ENCODE measurements at places on chromosomes 16 and 17.

DNA sequence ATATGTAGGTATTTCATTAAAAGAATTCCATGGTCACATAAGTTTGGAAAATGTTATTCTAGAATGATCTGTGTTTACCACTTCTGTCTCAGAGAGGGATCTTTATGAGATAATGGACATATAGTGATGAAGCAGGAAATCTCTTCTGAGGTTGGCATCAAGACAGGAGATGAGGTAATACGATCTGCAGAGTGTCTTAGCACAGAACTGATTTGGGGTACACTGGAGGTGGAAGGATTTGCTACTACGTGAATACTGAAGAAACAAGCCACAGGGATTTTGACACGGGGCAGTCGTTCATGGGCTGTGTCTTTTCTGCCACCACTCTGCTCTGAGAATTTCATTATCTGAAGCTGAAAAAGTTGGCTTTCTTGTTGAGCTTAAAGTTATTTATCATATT lies 5.5 kb downstream of the CBFB start:
- DNase-seq, result no peak

GRCh38 chr16:81463296-81463890 lies 18.8 kb downstream of the CMIP start:
- no peak for DNase-seq

- DNase-seq, result no peak
Observed at GRCh38 chr17:67438667-67439066, 61.6 kb downstream of the PITPNC1 start.

DNA sequence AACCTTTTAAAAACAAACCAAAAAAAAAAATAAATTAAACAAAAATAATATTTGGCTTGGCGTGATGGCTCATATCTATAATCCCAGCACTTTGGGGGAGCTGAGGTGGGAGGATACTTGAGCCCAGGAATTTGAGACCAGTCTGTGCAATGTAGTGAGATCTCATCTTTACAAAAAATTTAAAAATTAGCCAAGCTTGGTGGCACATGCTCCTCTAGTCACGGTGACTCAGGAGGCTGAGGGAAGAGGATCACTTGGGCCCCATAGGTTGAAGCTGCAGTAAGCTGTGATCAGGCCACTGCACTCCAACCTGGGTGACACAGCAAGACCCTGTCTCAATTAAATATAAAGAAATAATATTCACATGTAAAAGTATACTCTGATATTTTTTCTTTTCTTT lies 12.2 kb downstream of the GNGT2 start:
- no peak for DNase-seq

DNA sequence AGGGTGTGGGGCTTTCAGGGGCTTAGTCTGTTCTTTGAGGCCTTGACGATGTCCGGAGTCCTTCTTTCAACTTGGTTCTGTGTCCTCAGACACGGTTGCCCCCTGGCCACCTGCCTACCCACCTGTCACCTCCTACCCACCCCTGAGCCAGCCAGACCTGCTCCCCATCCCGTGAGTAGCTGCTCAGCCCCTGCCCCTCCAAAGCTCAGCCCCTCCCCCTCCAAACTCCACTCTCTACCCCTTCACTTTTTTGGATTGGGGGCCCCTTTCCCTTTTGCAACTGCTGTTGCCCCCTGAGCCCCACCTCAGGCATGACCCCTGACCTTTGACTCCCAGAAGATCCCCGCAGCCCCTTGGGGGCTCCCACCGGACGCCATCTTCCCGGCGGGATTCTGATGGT lies 1.2 kb downstream of the LAT start:
- no peak for DNase-seq

DNA sequence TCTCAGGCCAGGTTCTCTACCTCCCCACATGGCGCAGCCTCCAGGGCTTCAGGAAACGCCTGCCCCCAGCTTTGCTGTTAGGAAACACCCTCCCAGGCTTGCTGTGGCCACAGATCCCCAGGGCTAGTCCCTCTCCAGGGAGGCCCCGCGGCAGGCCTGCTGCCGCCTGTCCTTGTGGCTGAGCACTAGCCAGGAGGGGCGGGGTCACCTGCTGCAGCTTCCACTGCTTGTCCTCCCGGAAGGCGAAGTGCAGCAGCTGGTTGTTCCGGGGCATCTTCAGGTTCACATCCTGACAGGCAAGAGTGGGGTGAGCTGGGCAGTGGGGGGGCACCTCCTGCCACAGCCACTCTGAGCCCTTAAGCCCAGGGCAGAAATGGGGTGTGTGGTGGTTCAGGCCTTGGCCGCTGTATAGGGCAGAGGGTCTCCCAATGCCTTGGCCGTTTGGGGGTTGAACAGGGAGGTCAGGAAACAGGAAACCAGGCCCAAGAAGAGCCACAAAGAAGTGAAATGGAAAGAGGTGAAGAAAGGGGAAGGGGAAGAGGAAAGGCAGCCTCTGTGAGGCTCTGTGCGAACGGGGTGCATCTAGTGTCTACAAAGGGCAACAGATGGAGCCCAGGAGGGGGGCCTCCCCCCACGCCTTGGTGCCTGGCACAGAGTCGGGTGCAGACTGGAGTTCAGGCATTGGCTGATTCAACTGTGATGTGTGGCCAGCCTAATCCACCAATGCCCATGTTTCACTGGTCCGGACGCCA lies 2.0 kb downstream of the ROGDI start:
- DNase-seq, result no peak

Data from OCI-LY7 (cell line).